NCI-H2227 treated with DMSO at 0.1 percent for 48 hours (cell line): ENCODE measurements at places on chromosomes 11 and 22.
A peak's percentile ranks its signal among the peaks of the same experiment; 100 is the strongest.

- DNase-seq: no peak
Measured at GRCh38 chr11:2533587-2534133, 88.9 kb downstream of the KCNQ1 start.

DNA sequence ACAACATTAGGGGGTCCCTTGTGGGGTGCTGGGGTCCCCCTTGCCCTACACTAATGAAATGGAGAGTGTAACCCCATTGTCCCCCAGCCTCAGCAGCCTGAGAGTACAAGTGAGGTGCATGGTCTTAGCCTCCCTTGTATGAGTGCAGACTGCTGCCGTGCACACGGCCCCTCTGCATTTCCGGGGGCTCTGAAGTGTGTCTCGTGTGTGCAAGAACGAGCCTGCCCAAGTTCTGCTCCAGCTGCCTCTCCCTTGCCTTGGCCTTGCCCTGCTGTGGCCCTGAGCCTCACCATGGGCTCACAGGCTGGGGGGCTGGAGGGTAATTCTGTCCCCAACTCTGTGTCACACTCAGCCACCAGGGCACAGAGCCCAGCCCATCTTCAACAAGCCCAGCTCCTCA is 5.2 kb upstream of the EHD1 start:
- no peak for DNase-seq

DNA sequence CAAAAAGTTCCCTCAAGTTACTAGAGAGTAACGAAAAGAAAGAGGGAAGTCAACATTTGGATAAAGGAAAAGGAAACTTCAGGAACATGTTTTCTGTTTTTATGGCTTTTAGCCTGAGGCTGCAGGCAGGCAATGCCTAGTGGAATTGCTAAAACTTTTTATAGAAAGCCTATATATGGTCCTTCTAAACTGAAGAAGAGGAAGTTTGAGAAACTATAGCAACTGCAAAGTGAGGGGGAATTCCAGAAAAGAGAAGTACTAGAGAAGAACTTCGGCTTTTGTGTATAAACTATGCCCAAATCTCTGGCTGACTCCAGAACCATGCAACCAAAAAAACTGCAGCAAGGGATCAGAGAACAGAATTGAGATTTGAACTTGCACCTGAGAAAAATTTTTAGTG is 74.3 kb upstream of the ARHGAP42 start:
- no peak for DNase-seq

DNA sequence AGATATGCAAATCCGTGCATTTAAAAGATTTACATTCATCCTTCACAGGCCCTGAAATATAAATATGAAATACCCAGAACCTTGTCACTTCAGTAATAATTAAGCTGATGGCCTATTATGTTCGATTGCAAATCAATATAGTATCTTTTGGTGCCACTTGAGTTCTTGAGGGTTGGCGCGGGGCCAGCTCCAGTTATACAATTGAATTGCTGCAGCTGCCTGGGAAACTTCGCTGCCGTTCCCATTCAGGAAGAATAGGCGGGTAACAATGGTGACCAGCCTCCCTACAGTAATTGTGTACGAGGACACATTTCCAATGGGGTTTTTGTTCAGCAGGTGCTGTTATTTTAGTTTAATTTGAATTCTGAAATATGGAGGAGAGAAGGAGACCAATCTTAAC is 451.2 kb downstream of the INSC start:
- peak; percentile 80 for DNase-seq

DNA sequence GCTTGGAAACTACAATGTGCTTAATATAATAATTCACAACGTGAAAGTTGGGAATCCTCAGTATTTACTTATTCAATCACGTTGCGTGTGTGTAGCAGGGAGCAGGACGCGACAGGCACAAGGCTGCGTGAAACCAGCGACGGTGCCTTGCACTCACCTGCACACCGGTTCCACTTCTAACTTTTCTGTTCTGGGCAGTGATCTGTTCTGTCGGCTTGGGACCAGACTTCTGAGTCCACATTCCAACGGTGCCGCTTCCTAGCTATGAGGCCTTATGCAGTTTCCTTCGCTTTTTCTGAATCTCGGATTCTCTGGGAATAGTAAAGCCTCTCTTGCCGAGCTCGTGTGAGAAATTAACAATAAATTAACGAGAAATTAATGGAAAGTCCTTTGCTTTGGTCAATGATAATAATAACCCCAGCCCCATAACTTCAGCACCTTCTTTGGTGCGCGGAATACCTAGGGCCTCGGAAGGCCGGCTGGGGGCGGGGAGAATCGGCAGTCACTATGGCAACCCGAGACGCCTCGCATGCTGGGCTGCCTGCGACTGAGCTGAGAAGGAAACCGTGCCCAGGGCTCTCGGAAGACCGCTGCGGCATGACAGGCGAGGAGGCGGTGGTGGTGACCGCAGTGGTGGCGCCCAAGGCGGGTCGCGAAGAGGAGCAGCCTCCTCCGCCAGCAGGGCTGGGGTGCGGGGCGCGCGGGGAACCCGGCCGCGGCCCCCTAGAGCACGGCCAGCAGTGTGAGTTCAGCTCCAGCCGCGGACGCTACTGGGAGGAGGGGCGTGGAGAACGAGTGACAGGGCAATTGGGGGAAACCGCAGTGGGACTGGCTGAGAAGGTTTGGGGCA is at the start of gene C11orf97:
TSS of gene C11orf97 (plus strand) at position 530 of the 850 bp plus-strand sequence. CDS start at position 598, 68 bp downstream.
- peak; percentile 37 for DNase-seq

- no peak for DNase-seq
Measured at GRCh38 chr22:32574411-32574810, 99.8 kb downstream of the FBXO7 start.

GRCh38 chr11:70251659-70252321 is 18.7 kb upstream of the PPFIA1 start:
- DNase-seq: no peak

GRCh38 chr11:64569300-64569970 is 21.6 kb upstream of the SLC22A12 start:
- no peak for DNase-seq

- no peak for DNase-seq
Measured at GRCh38 chr22:43094085-43094484, 4.9 kb upstream of the TTLL1 start.

DNA sequence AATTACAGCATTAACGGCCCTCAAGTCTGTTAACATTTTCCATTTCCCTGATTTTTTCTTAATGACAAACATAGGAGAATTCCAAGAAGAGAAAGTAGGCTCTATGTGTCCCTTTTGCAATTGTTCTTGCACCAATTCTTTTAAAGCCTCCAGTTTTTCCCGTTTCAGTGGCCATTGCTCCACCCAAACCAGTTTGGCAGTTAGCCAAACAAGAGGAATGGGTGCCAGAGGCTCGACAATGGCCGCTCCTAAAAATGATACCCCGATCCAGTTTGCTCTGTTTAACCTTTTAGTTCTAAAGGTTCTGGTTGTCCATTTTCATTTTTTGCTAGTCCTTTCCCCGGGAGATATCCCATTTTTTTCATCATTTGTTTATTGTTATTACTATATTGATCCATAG is 6.7 kb upstream of the DNAJB13 start:
- DNase-seq: no peak

GRCh38 chr11:13837286-13837685 is 125.2 kb upstream of the SPON1 start:
- DNase-seq: no peak

DNA sequence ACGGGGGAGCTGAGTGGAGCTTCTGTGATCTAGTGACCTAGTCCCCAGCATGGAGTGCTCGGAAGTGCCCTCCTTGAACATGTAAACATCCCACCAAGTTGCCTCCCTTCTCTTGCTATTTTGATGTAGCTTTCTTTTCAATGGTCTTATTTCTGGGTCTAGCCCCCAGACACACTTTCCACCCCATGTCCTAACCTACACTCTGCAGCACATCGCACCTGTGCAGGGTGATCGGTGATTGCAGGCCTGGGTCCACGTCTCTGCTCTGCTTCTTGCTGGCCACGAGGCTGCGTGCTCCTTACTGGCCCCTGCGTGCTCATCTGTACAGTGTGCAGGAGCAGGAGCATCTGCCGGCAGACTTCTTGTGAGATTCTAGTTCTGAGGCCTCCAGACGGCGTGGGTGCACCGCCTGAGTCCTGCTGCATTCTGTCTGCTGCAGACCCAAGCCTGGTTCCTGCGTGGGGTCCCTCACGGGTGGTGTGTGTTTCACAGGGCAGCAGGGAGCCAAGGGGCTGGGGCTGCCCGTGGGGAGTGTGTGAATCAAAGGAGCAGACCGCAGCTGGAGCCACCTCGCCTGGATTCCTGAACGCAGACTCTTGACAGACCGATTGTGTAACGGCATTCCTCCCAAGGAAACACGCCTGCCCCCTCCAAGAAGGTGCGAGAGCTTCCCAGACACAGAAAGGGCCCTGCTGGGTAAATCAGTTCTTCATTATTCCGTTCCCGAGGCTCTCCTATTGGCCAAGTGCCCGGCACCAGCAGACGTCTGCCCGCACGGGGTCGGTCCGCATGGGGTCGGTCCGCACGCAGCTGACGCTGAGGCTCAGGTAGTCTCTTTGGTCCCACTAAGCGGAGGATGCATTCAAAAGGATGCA is 44.4 kb upstream of the MYEOV start:
- no peak for DNase-seq

DNA sequence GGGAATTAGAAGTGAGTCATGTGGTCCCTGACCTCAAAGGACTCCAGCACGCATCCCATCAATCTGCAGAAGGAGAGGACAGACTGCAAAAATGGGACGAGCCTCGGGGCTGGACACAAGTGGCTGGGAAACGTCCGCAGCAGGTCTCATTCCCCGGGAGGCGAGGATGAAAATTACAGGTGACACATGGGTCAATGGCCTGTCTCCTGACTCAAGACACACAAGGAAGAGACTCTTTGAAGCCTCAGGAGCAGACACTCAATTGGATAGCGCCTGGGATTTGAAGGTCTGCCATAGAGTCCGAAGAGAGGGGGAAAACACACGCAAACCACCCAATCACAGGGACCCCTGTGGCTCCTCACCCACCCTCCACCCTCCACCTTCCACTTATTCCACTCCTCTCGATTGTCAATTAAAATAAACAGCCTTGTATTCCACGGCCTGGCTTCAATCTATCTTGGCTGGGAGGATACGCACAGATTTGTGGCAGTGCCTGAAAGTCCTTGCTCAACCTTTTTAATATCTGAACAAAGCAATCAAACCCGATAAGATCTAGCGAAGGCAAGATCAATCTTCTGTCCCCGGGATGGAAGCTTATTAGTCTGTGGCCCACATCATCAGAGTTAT is 101.8 kb upstream of the CADM1 start:
- no peak for DNase-seq

DNA sequence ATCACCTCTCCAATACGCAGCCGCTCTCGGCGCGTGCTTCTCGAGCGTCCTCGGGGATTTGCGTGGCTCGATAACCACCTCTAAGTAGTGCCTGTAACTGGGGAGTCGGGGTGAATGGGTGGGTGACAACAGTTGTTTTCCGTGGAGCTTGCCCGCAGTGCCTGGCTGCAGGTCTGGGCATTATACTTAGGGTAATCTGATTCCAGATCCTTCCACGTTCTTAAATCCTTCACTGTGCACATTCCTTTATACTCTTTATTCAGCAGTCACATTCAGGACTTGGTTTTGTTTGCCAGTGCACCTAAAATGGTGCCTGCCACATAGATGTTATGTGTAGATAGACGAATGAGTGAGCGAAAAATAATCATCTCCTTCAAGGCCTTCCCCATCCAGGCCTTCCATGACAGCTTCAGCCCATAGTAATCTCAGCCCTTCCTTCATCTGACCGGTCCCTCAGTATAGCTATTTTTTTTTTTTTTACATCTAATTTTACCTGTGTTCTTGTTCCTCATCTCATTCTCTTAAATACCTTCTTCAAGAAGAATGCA is 602 bp downstream of the NAT10 start:
- DNase-seq: no peak

DNA sequence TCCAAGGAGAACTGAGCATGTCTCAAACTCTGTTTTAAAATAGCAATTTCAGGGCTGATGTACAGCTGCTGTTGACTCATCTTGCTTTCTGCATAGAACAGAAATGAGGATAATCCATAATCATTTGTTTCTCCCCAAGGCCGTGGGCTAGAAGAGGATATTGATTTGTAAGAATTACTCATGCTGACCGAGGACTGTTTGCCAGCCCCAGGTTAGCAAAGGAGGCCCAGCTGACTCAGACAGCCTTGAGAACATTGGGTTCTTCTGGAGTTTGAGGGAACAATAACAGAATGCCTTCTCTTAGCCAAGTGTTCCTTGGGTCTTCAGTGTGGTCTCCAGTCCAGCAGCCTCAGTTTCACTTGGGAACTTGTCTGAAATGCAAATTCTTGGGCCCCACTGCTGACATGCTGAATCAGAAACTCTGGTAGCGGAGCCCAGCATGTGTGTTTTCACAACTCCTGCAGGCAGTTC is 92.0 kb downstream of the ZC3H12C start:
- DNase-seq: no peak

DNA sequence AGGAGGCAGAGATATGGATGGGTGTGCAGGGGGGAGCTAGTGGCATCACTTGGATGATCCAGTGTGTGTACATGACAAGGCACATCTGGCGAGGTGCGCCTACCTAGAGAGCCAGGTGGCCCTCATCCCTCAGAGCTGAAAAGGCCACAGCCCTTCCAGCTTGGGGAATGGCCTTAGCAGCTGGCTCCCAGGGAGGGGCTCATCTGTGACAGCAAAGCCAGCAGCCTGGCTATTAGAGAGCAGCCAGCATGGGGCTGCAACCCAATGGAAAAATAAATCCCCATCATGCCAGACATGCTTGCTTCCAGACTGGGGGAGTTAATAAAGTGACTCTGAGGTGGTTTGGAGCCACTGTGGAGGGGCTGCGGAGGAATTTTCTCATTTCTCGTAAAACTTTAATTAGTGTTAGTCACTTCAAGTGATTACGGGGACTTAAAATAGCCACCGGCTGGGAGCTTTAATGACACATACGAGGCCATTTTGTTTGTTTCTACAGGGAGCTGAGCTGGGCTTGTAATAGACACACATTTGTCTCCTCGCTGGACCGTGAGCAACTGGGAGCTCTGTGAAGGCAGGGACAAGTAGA is 111.2 kb upstream of the ALX4 start:
- DNase-seq: no peak

- DNase-seq: no peak
Measured at GRCh38 chr11:69867076-69868005, 48.1 kb upstream of the FGF3 start.

GRCh38 chr22:33038131-33038772 is 19.9 kb downstream of the SYN3 start:
- no peak for DNase-seq

DNA sequence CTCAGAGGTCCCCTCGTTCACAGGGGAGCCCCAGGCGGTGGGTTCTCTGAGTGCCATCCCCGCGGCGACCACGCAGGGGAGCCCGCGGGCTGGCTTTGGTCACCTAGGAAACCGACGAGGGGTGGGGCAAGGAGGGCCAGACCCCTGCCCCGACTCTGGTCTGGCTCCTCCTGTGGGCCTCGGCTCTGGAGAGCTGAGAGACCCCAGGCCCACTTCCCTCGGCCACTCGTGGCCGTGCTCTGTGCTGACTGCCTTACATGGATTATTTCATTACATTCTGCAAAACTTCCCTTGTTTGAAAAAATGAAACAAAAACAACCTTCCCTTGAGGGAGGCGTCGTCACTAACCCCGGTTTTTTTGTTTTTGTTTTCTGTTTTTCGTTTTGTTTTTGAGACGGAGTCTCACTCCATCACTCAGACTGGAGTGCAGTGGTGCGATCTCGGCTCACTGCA is 15.1 kb upstream of the CYTH4 start:
- no peak for DNase-seq
